ENCODE measurements at places on chromosomes 7 and 10.

DNA sequence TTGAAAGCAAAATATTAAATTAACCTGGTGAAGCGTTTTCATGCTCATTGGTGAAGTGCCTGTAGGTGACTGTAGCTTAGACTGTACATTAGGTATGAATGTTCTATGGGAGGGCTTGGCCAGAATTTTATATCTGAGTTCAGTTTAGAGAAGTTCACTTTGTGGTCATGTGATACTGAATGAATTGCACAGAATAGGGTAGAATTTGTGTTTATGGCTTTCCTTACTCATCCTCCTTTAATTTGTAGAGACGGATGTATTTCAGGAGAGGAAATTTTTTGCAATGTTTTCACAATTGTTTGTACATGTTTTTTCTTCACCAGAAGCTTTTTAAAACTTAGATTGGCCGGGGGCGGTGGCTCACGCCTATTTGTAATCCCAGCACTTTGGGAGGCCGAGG lies 32.3 kb downstream of the REEP3 start:
- DNase-seq, result no peak

- DNase-seq, result peak; percentile 61
These were observed 14.9 kb upstream of the SLIT1 start for GRCh38 chr10:97200616-97201015.

DNA sequence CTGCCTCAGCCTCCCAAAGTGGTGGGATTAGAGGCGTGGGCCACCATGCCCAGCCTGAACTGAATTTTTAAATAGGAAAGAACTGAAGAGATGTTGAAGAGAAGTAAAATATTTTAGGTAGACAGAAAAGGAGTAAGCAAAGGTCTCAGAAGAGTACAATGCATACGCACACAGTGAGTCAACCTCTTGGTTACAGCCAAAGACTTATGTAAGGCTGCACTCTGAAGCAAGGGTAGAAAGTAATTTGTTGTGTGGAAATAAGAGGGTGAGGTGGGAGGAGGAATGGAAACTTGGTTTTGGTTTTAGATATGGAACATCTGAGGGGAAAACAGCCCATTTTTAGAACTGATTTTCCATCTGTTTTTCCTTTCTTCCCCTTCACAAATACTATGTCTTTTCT lies 17.6 kb downstream of the KRIT1 start:
- DNase-seq, result no peak

GRCh38 chr10:99534939-99535763 lies 2.4 kb downstream of the NKX2-3 start:
- no peak for DNase-seq

All from NAMALWA (cell line).